ENCODE measurements at places on chromosomes 5 and 9.

- DNase-seq, result no peak
Measured at GRCh38 chr5:170737591-170737990, 45.9 kb upstream of the GABRP start.

DNA sequence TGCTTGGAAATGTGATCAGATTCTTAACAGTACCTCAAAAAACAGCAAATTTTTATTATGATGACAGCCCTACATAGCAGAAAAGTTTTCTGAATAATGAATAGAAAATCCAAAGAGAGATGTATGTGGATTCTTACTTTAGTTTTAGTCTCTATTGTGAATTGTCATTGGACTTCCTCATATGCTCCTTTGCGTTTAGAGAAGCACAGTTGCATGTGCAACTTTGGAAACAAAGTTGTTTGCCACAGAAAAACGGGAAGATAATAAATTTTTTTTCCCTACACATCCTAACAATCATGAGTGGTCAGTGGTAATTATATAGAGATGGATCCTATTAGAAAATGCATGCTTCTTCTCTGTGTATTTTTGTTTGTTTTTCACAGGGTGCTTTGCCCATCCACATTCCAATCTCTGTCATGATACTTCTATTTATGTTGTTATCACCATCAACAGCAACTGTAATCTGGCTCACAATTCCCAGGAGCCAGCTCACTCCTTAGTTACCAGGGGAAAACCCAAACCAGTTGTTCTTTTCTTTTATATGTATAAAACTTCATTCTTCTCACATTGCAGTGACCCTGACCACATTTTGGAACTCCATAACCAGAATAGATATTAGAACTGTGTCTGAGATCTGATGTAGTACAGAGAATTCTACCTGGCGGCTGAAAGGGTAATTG is 118.7 kb downstream of the NDUFS4 start:
- no peak for DNase-seq

DNA sequence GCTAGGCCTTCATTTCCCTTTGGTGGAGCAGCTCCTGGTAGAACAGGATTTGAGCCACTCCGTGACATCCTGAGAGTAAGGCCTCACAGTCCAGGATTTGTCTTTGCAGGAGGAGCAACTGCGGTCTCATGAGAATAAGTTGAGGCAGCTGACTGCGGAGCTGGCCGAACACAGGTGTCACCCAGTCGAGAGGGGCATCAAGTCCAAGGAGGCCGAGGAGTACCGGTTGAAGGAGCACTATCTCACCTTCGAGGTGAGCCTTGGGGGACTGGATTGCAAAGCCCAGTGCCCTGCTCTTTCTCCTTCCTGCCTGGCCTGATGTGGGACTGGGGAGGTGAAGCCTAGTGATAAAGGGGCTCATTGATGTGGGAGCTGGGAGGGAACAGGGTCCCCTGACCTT is 44.3 kb downstream of the PSD2 start:
- DNase-seq, result no peak

- DNase-seq, result no peak
Measured at GRCh38 chr9:93156475-93157008, 22.5 kb upstream of the NINJ1 start.

DNA sequence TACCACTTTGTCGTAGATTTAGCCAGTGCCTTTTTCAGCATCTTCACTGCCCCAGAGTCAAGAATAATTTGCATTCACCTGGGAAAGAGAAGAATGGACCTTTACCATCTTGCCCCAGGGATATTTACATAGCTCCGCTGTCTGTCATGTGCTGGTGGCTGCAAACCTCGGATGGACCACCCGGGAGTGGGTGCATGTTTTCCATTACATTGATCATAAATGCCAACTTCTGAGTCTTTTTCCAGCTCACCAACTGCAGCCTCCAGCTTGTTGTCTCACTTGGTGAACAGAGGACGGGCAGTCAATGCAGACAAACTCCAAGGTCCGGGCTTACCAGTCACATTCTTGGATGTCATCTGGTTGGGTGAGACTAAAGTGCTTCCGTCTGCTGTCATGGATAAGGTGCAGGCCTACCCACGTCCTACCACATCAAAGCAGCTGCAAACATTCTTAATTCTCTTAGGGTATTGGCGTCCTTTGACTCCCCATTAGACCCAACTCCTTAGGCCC is 155.8 kb upstream of the APC start:
- DNase-seq, result no peak

DNA sequence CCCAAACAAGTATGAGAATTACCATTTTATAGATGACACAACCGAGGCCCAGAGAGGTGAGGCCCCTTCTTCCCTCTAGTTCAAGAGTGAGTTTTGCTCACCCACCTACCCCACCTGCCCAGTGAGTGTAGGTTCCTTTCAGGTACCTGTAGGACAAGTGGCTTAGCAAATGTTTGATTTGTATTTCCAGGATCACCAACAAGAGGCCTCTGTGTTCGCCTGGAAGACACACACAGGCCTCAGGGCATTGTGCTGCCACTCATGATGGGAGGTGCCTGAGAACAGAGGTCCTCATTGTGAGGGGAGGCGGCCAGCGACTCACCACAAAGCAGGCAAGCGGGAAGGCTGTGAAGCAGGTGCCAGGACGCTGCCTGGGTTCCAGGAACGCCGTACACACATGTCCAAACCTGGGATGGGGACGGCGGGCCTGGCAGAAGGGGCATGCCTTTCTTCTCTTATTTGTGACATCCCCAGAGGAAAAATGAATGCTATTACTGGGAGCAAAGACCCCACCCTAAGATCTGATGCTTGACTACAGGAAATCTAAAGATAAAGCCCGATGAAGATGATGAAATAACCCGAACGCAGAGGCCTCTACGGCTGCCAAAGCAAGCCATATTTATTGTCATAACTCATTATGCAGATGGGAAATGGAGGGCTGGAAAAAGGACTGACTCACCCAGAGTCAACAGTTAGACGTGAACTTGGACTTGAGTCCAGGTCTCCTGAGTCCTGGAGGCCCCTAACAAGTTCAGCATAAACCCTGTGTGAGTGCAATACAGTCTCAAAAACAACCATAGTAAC is 60.2 kb upstream of the SLC25A51 start:
- DNase-seq, result no peak

GRCh38 chr5:136006164-136006563 is 22.6 kb upstream of the TGFBI start:
- no peak for DNase-seq

DNA sequence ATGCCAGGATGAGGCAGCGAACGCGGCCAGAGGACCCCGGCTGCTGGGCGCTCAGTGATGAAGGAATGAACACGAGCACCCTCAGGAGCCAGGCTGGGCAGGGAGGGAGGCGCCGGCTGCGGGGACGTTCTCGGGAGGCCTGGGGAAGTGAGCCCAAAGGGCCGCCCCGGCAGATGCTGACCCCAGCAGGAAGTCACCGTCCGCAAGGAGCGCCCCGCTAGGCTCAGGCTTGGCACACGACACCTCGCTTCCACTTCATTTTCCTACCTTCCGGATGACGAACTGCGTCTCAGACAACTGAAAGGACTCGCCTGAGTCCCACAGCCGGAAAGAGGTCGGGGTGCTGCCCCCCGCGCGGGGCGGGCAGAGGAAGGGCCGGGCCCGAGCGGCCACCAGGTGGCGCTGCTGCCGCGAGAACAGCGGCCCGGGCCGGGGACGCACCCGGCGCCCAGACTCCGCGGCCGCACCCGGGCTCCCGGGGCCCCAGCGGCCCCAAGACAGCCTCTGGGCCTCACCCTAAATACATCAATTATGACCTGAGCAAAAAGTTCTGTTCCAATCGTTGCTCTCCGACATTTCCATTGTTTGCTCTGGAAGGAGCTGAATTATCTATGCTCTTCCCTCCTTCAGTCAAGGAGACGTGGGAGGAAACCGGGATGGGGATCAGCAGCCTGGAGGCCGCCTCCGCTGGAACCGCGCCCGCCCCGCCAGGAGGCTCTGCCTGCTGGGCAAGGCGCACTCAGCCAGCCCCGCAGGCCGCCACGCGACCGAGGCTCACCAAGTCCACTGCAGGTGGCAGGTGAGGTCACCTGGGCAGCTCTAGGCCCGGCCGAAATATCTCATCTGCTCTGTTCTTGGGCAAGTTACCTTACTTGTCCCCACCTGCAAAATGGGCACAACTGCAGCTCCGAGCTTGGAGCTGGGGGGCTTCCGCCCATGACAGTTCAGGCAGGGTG is 107.0 kb downstream of the ZNF354C start:
- peak; percentile 80 for DNase-seq

- DNase-seq, result no peak
Measured at GRCh38 chr5:173826428-173827350, 61.5 kb upstream of the CPEB4 start.

GRCh38 chr9:89923961-89924504 is 319.2 kb downstream of the GADD45G start:
- DNase-seq, result peak; percentile 39

DNA sequence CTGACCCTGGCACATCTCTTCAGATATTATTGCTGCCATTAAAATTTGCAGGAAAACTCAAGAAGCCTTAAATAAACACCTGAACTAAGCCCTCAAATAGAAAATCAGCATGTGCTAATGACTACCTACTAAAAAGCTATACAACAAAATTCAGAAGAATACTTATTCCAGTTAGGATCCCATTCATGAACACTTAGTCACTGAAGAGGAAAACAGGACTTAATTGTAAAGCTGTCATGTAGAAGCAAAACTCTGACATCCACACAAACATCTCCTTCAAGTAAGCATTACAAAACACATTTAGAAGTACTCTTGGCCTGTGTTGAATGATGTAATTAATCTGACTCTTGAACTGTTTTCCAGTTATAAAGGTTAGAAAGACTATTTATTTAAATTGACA is 19.9 kb downstream of the ELL2 start:
- DNase-seq, result no peak

DNA sequence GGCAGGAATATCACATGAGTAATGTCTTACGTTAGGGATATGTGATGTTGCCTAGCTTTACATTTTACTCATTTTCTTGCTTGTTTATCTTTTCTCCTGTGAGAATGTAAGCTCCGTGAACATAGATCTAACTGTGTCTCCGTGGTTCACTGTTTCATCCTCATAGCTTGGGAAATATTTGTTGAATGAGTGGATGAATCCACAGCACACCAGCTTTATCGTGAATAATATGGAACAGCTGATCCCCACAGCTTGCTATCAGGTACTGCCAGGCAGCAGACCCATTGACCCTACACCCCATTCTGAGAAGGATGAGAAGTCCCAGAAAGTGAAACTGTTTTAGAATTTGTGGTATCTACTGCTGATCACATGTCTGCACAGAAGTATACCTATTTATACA is 106.8 kb upstream of the FBN2 start:
- DNase-seq, result no peak

GRCh38 chr9:76677481-76678055 is 86.7 kb upstream of the PCA3 start:
- DNase-seq, result no peak

DNA sequence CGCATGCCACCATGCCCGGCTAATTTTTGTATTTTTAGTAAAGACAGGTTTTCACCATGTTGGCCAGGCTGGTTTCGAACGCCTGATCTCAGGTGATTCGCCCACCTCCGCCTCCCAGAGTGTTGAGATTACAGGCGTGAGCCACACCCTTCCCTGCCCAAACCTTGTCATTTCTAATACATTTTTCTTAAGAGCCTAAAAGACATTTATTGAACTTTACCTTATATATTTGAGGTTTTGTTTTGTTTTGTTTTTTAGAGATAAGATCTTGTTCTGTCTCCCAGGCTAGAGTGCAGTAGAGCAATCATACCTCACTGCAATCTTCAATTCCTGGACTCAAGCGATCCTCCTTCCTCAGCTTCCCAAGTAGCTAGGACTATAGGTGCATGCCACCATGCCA is 39.8 kb upstream of the FANCC start:
- no peak for DNase-seq

- DNase-seq, result no peak
Measured at GRCh38 chr5:919356-920000, 26.8 kb downstream of the TRIP13 start.

GRCh38 chr5:147485046-147485445 is 24.8 kb downstream of the DPYSL3 start:
- DNase-seq, result no peak

All from nephron progenitor cell (in vitro differentiated cells).